ENCODE measurements at places on chromosomes 1 and 21.

- DNase-seq = no peak
Measured at GRCh38 chr1:11295905-11296304, 22.9 kb downstream of the UBIAD1 start.

DNA sequence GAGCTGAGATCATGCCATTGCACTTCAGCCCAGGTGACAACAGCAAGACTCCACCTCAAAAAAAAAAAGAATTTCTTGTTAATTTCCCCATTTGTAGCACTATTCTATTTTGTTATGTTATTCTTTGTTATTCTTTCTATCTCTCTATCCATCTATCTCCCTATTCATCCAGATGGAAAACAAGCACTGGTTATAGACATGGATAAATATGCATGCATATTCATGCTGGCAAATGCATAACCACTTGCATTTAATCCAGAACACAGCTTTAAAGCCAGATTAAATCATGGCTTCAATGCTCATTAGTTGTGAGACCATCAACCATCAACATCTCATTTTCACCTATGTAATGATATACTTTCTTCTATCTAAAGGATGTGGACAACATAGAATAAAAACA, 21.5 kb upstream of the KLHL20 start:
- no peak for DNase-seq

DNA sequence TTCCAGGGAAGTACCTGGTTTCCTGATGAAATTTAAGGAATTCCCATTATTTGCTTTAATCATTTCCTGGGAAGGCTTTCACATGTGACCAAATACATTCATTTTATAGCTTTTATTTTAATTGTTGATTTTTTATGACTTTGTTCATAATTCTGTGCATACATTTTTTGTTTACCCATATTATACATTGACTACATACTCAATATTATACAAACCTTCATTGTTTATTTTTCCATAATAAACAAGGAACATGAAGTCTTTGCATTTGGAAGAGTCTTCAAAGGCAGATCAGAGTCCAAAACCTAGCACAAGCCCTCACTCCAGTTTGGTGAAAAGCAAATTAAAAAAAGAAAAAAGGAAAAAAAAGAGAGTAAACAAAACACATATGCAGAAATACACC, 218.3 kb upstream of the NRIP1 start:
- DNase-seq = no peak

DNA sequence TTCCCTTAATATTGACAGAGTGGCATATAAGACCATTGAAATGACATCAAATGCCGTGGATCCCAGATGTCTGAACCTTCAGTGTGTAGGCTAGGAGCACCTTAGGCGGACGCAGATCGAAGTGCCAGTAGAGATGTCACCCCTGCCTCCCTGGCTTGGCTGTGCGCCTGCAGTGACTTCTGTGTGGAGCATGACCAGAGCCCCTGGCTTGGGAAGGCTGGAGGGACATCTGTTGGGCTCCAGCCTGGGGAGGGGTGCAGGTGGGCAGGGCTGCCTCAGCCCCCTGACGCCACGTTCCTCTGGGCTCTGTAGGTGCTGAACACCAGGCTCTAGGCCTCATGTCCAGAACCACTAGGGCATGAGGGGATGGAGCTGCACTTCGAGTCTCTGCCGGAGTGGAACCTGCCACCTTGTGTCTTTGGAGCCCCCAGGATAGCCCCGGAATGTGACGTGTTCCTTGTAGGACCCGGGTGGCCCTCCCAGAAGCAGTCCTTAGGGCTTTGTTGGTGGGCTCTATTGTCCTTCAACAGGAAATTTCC, 103.8 kb downstream of the ADARB1 start:
- no peak for DNase-seq

- DNase-seq = no peak
Measured at GRCh38 chr1:60942896-60943638, 139.3 kb upstream of the NFIA start.

DNA sequence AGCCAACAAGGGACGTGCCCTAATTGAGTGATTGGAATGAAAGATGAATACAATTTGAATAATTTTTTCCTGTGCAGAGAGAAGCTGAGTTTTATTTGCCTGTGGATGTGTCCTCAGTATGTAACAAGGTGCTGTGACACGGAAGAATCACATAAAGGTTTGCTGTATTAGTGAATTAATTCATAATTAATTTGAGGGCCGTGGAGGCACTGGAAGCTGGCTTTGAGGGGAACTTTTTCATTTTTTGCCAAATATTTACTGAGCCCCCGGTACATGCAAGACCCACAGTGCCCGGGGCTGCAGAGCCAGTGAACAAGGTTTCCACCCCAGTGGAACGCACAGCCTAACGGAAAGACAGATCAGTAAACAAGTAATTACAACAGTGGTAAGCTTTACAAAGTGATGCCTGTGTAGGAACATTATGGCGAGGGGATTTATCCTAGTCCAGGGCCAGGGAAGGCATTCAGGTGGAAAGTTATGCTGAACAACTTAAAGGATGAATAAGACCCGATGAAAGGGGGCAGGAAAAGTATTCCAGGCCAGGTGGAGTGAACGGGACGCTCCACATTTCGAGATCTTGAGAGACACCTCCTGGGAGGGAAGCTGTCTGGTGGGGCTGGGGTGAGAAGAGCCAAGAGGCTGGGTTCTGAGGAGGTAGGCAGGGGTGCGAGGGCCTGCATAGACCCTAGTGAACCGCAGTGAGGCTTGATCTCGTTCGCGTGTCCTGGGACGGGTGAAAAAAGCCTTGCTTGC, 773 bp upstream of the RCC2 start:
- no peak for DNase-seq

- no peak for DNase-seq
Measured at GRCh38 chr1:87400813-87401212, 72.1 kb downstream of the LMO4 start.

Measured in activated naive CD4-positive, alpha-beta T cell (primary cell).